Cardiac fibroblast (primary cell): ENCODE measurements at places on chromosomes 3 and 15.
A peak's percentile ranks its signal among the peaks of the same experiment; 100 is the strongest.

- no peak for DNase-seq
Measured at GRCh38 chr3:13665582-13666226, 116.8 kb downstream of the FBLN2 start.

DNA sequence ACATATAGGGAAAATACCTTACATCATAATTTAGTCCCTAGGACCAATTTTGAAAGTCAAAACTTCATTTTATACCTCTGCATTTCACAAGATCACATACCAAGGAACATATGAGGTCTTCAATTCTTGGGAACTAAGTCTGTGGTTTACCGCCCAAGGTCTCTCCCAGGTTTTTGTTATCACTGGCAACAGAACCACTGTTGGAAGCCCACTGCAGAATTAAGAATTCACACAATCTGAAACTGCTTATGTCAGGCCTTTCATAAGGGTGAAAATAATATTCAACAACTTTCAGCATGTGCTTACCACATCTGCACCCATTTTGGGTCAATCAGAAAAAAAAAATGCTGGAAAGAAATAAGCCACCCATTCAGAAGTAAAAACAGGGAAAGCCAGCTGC is 107.2 kb upstream of the MME start:
- DNase-seq = peak; percentile 65

DNA sequence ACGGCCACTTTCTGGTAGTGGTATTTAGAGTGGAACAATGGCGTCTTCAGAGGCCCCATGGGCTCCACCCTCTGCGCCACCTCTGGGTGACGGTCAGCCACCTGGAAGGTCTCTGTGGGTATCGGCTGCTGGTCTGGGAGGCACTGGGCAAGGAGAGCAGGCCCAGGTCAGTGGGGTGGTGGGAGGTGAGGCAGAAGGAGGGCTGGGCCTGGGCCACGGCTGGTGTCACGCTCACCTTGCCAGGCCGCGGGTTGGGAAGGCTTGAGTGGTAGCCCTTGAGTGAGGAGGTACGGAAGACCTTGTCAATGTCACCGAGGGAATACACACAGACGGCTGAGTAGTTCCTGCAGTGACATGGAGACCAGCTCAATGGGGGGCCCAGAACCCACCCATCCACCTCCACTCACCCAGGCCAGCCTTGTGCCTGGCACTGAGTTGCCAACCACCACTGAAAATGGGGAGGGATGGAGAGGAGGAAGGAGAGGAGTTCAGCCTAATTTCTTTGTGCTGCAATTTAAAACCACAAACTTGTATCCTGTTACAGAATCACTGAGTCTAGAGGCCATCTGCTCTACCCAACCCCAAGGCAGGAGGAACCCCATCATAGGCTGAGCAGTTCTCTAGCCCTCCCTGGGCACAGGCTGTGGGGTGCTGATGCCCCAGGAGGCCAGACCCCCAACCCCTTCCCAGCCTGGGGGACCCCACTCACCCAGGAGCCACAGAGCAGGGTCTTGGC is 19.0 kb downstream of the SEMA7A start:
- DNase-seq = no peak

DNA sequence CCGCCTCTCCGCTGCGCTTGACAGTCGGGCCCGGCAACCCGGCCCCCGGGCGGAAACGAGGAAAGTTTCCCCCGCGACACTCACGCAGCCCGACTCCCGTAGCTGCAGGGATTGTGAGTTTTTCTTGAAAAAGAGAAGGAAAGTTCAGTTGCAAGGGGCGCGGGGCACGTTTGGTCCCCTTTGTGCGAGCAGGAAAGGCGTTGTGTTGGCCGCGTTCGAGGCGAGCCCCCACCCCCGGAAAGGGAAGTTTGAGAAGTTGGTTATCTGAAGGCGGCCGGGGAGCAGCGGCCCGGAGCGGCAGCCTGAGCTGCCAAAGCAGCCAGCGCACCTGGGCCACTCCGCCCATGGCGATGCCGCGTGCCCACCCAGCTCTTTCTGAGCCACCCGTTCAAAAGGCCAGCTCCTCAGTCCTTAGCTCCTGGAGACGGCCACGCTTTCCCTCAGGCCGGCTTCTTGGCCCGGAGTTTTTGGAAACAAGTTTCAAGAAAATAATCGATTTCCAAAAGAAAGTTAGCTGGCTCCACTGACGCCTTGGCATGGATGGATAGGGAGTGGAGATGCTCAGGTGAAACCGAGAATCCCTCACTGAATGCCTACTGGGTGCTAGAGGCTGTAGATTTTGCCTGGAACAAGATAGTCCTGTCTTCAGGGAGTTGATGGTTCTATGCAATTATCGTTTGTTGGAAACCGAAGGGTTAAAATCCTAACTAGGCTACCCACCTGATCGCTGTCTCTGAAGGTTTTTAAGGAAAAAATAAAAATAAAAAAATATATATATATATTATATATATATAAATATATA is 832 bp downstream of the TGFBR2 start:
- peak; percentile 68 for DNase-seq

GRCh38 chr3:121835465-121835801 is 424 bp downstream of the EAF2 start:
- DNase-seq = no peak

- no peak for DNase-seq
Measured at GRCh38 chr15:66880380-66881155, 178.5 kb downstream of the SMAD6 start.

DNA sequence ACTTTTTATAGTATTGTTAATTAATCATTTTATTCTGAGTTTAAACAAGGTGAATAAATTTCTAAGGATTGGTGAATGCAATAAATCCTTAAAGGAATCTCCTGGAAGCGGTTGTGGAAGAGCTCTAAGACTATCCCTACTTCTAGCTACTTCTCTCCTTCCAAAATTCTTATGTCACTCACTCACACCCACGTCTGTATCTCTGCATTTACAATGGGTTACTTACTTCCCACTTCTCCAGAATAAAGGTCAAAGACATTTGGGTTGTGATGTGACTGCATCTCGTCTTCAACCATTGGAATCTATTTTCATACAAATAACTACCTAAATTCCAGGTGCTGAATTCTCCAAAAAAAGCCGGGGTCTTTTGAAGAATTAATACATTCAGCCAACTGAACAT is 234.2 kb upstream of the MDFIC2 start:
- DNase-seq = no peak

GRCh38 chr3:122898298-122898697 is 103.4 kb downstream of the SLC49A4 start:
- DNase-seq = no peak

DNA sequence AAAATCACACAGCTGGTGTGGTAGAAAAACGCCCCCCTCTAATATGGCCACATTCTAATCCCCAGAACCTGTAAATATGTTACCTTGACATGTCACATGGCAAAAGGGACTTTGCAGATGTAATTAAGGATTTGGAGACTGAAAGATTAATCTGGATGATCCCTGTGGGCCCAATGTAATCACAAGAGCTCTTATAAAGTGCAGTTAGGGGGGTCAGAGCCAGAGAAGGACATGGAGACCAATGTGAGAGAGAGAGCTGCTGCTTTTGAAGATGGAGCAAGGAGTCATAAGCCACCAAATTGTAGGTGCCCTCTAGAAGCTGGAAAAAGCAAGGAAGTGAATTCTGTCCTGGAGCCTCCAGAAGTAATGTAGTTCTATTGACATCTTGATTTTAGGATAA is 152.6 kb downstream of the PEX5L start:
- no peak for DNase-seq

DNA sequence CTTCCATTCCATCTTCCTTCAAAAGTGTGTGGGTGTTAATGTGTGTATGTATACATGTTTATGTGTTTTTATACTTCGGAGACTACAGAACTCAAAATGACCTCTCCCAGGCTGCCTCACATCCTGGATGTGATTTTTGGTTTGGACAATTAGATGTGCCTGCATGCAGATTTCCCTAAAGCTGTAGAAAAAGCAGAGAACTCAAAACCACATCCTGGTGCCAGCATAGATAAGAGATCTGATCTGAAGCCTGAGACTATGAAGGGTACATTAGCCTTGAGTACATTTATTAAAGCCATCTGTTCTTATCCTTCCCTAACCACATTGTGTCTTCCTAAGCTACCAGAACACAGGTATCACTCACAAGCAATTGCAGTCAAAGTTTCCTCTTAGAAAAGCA is 319.4 kb upstream of the RASGRP1 start:
- DNase-seq = peak; percentile 58

DNA sequence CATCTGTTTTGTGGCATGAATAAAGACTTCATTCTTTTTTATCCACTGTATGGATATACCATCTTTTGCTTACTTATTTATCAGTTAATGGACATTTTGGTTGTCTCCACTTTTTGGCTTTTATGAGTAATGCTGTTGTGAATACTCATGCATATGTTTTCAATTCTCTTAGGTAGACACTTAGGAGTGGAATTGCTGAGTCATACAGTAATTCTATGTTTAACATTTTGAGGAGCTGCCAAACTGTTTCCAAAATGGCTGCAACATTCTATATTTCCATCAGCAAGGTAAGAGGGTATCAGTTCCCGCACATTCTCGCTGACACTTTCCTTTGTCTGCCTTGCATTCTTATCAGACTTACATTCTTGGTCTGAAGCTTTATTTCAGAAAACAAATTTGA is 191.1 kb downstream of the WNT5A start:
- DNase-seq = peak; percentile 75

- peak; percentile 84 for DNase-seq
Measured at GRCh38 chr3:126971891-126972351, 11.0 kb upstream of the PLXNA1 start.

DNA sequence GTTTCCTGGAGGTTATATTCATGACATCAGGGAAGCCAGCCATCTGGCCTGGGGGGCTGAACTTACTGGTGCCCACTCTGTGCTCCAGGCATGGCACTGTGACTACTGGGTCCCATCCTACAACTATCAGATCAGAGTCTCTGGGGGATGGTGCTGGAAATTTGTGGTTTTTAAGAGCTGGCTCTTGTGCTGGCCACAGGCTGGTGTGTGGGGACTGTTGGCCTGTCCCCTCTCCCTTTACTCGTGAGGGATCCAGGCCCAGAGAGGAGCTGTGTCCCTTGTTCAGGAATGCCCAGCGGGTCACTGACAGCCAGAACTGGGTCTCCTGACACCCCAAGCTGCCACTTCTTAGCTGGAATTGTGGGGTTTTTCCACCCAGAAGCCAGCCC is 44.5 kb upstream of the SEC22A start:
- DNase-seq = no peak

DNA sequence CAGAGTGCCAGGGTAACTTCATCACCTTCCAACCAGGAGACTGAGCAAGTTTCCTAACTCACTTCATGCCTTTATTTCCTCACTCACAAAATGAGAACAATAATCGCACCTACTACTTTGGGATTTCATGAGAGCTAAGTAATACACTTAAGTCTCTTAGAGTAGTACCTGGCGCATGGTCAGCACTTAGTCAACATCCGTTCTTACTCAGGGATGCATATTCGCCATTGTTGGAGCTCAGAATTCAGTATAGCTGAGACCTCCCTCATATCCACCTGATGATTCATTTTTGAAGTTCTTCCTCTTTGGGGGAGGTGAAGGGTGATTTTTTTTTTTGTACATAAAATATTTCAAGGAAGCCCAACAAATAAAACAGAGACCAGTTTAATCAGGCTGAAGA is 188.2 kb downstream of the AGBL1 start:
- peak; percentile 18 for DNase-seq

DNA sequence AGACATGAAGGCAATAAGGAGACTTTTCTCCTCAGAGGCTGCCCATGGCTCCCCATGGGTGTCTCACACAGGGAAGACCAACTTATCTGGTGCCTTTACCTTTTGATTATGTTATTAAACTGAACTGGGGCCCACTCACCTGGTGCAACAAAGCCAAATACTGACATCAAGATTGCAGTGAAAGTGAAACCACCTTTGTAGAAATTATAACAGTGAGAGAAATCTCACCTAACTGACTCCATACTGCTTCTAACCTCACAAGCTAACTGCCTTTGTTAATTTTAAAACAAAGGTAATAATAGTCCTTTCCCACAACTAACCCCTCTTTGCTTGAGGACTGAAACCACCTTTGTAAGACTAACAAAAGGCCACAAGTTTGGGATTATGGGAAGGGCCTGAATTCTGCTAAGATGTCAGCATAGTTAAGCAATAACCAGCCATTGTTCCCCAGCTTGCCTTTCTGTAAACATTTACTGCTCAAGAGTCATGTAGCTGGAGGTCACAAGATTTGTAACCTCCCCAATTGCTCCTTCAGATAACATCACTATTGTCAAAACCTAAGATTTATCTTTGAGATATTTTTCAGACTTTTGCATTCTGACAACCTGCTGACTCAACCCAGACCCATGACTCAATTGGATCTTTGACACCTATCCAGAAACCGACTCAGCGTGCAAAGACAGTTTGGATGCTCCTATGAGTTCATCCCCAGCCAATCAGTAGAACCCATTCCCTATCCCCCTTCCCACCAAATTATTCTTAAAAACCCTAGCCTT is 420.3 kb upstream of the CFAP20DC start:
- DNase-seq = peak; percentile 7

GRCh38 chr3:36648241-36649034 is 115.9 kb downstream of the DCLK3 start:
- DNase-seq = peak; percentile 73

- no peak for DNase-seq
Measured at GRCh38 chr15:86259589-86259988, 179.9 kb downstream of the AGBL1 start.

DNA sequence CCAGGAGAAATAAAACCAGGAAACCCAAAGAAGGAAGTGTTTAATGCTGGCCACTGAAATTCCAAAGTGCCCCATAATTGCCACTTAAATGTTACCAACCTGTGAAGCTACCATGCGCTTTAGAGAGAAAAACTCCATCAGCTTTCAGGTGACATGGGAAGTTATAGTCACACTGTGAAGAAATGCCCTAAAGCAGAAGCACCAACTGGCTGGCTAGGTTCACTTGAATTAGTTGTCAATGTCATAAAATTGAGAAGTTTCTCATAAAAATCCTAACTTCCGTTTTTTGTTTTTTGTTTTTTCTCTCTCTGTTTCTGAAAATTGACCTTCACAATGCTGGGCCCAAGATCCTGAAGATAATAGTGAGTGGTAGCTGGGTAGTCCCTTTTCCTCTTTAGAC is 167.9 kb upstream of the CTNNB1 start:
- DNase-seq = no peak

DNA sequence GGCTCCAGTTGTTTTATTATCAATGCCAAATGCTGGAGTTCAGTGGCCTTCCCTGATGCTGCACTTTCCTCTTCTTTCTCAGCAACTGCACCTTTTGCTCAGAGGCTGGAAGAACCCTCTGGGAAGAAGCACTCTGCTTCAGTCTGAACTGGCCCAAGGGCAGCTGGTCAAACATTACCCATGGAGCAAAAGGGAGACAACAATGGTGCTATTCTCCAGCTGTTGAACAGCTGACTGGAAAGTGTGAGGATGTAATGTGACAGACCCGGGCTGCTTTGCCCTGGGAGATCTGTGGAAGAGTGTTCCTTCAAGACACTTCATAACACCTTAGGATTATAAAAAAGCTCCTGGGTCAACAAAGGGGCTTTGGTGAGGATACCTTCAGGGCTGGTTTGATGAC is 84.9 kb downstream of the EPHB1 start:
- no peak for DNase-seq

- DNase-seq = no peak
Measured at GRCh38 chr3:2156244-2156847, 57.7 kb downstream of the CNTN4 start.

GRCh38 chr3:178536211-178537079 is at the start of gene KCNMB2:
Gene KCNMB2 (plus strand): TSS chr3:178536436.
- DNase-seq = peak; percentile 18

- DNase-seq = no peak
Measured at GRCh38 chr3:13041113-13041776, 32.0 kb downstream of the IQSEC1 start.

- DNase-seq = no peak
Measured at GRCh38 chr3:52070724-52071621, 14.6 kb upstream of the DUSP7 start.

GRCh38 chr3:26307787-26308186 is 314.8 kb upstream of the LRRC3B start:
- no peak for DNase-seq
